ENCODE measurements at places on chromosomes 6 and 20. TPM values are rescaled to one million over a fixed set of nuclear protein-coding genes. Genes with fewer than 3 reads are reported as not detected.

CDH22 gene
- total RNA-seq, result 1.8 TPM

DNA sequence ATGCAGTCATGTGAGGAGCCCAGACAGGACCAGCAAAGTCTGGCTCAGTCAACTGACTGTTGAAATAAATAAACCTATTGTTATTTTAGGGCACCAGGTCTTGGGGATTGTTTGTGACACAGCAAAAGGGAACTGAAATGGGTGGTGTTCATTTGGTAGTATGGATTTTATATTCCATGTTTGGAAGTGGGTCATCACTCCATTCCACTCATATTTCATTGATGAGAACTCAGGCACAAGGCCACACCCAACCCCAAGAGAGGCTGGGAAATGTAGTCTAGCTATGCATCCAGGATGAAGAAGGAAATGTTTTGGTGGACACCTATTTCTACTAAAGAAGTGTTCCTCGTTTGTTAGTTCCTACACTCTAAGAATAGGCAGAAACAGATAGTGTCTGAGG, 64.9 kb upstream of the BTBD3 start:
- DNase-seq, result no peak

HSPA12B gene
- 10.7 TPM for total RNA-seq

GRCh38 chr6:15715060-15715459, 52.2 kb upstream of the DTNBP1 start:
- no peak for DNase-seq

DDX27 gene
- 53.3 TPM for total RNA-seq

All from testis (tissue), 5 donors.